ENCODE measurements at places on chromosomes 12 and 14.

- no peak for DNase-seq
Measured at GRCh38 chr12:94602024-94602423, 48.3 kb downstream of the TMCC3 start.

- DNase-seq: no peak
Measured at GRCh38 chr14:104573930-104574329, 5.6 kb upstream of the C14orf180 start.

DNA sequence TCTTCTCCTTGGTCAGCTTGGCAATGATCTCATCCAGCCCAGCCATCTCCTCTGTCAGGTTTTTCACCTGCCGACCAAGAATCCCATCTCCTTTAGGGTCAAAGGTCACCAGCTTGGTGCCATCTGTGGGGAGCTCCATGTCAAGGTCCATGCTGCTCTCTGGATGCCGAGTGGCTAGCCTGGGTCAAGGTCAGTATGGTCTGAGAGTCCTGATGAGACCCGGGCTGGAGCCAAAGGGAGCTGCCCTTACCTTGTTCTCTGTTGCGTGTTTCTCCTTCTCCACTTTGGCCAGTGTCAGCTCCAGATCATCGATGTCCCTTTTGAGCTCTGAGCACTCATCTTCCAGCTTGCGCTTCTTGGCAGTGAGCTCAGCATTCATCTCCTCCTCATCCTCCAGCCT lies 11.8 kb downstream of the MYH7 start:
- DNase-seq: no peak

- no peak for DNase-seq
Measured at GRCh38 chr12:39581592-39581991, 38.0 kb downstream of the ABCD2 start.

- no peak for DNase-seq
Measured at GRCh38 chr14:90649557-90650135, 166.6 kb downstream of the TTC7B start.

GRCh38 chr14:21066882-21067502 lies 3.1 kb upstream of the ARHGEF40 start:
- no peak for DNase-seq

- peak; percentile 80 for DNase-seq
Measured at GRCh38 chr14:64293976-64294671, at the start of gene ESR2. TSS of gene ESR2 (minus strand) at chr14:64294371. CDS start at chr14:64282985, 11,386 bp downstream.

DNA sequence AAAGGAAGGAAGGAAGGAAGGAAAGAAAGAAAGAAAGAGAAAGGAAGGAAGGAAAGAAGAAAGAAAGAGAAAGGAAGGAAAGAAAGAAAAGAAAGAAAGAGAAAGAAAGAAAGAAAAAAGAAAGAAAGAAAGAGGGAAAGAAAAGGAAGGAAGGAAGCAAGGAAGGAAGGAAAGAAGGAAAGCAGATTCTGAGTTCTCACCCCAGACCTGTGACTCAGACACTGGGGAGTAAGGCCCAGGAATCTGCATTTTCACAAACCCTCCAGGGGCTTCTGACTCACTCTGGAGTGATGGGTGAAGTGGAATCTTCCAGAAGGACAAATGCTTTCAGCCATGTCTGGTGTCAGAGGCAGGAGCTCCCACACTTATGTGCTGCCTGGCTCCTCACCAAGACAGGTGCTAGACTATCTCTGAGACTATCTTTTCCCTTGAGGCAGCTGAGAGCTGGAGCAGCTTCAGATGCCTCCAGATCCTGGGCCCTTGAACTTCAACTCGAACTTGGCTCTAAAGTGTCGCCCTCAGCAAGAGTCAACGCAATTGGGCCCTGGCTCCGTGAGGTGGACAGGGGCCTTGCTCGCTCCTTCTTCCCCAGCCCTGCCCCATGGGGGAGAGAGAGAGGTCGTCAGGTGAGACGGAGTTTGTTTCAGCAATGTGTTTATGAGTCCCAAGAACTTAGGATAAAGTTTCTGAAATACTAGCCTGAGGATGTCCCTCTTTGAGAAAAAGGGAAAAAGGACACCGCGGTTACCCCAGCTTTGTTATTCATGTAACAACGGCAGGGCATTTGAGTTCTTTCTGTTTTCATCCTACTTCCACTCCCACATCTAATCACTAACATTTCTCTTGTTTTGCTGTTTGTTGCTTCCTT lies 19.8 kb upstream of the SCARB1 start:
- DNase-seq: peak; percentile 72

DNA sequence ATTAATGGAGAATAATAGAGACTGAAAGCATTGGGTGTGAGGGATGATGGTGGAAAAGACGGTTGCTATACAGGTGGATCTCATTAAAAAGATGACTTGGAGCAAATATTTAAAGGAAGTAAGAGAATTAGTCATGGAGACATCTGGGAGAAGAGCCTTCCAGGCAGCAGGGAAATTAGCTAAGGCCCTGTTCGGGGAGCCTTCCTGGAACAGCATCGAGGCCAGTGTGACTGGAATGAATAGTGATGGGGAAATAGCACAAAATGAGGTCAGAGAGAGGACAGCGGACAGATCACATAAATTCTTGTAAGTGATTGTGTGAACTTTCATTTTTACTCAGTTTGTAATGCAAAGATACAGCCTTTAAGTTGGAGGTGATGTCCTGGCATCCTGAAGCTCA lies 842.3 kb downstream of the SLC6A15 start:
- no peak for DNase-seq

DNA sequence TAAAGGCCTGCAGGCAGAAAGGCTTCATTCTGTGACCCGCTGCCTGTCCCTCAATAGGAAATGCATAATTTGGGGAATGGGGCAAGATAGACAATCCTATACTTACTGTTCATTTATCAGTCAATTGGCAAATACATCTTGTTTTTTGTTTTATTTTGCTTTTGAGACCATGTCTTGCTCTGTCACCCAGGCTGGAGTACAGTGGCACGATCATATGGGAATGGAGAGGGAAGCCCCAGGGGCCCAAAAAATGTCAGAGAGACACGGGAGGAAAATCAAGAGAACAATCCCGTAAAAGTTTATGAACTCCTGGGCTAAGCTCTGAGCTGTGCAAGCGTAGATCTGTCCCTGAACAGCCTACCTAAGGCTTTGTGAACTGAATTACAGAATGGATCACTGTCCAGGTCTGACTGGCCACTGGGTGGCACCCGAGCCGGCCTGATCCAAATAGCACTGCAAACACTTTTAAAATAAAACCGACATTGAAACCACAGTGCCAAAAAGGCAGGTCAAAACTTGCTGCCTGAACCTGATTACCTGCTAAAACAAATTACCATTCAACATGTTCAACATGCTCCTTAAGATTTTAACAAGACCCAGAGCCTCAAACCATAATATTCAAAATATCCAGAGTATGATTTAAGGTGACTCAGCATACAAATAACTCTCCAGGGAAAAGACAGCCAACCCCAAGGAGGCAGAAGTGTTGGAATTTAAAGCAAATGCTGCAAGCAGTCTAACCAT lies 11.8 kb downstream of the COPS7A start:
- peak; percentile 86 for DNase-seq

GRCh38 chr12:108325018-108325358 lies 14.1 kb downstream of the CMKLR1 start:
- DNase-seq: no peak

- no peak for DNase-seq
Measured at GRCh38 chr14:23326491-23327332, 5.5 kb downstream of the PABPN1 start.

GRCh38 chr12:128554546-128555304 lies 269.0 kb downstream of the SLC15A4 start:
- no peak for DNase-seq

- no peak for DNase-seq
Measured at GRCh38 chr14:37669242-37669641, 73.8 kb downstream of the TTC6 start.

DNA sequence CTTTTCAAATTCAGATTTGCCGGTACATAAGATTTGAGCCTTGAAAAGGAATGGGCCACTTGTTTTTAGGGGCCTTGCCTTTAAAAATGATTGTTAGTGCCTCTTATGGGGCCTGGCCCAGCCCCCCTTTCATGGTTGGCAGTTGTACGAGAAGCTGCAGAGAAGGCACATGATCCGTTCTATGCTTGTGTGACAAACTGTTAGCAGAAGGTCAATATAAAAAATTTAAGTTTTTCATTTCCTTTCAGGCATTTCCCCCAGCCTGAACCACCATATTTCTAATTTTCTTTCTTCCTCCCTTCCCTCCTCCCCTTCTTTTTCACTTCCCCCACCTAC lies 119.1 kb downstream of the PLXNC1 start:
- DNase-seq: peak; percentile 22

GRCh38 chr12:9253464-9253863 lies 45.3 kb upstream of the PZP start:
- peak; percentile 57 for DNase-seq

GRCh38 chr12:118120579-118121363 lies 15.2 kb upstream of the PEBP1 start:
- peak; percentile 98 for DNase-seq

DNA sequence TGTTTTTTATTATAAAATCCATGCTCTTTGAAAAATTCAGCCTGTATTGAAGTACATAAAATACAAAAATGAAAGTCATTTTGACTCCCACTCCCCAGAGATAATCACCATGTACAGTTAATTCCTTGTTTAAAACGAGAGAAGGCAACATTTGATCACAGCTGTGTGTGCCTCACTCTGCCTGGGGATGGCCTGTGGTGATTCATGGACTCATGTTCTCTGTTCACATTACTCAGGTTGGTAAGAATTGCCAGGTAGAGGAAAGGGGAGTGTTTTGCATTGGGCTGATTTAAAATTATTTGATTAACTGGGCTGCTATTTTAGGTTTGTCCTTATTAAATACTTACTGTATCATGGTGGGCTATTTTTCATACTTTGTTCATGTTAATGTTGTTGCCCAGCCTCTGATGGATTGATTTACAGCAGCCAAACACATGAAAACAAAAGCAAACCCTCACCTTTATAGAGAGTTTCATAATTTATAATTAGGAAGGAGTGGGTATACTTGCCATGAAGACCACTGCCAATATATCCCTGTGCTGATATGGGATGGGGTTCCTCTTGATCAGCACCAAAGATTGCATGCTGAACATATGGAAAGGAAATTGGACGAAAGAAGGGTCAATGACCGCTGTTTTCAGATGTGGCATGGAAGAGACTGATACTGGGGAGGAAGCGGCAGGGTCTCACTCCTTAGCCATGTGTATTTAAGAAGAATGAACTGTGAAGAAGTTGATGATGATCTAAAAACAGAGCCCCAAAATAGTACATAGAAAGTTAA lies 3.0 kb downstream of the ZBTB1 start:
- DNase-seq: no peak

GRCh38 chr14:58171090-58171489 lies 19.1 kb upstream of the ARMH4 start:
- peak; percentile 96 for DNase-seq

- no peak for DNase-seq
Measured at GRCh38 chr12:55039395-55040354, 19.9 kb downstream of the NEUROD4 start.

DNA sequence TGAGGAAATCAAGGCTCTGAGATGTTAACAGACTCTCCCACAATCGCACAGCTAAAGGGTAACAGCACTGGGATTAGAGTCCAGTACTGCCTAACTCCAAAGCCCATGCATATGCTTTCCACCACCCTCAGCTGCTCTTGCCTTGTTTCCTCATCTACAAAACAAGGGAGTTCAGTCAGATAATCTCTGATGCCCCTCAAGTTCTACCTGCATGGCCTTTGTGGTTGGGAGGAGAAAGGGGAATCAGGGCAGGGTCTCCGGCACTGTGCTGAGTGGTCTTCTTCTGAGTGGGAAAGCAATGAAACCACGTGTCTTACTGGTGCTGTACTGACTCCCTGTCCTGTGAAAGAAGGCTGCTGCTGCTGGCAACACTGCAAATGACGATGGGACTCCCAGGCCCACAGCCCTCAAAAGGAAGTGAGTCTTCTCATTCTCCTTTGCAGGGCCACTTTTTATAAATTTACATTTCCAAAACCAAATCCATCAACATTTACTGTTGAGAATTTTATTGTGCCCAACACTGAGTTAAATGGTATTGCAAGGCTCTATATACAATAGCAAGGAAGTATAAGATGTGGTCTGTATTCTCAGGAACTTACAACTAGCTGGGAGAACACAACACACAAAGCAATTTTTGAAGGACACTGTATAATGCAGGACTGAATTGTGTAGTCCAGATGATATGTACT lies 19.7 kb upstream of the DUSP16 start:
- no peak for DNase-seq

DNA sequence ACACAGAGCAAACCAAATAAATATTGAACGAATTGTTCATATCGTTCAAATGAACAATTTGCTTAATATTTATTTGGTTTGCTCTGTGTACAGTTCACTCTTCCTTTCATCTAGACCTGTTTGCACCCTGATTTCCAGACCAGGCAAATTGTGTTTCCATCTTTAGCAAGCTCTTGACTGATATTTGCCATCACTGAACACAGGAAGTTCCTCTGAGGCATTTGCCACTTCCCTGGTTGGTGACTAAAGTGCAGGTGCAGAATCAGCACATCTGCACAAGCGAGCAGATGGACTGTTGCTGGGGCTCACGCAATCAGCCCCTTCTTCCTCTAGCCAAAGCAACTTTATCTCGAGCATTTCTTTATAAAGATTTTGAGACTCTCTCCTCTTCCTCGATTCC lies 112.9 kb downstream of the DAAM1 start:
- DNase-seq: no peak

GRCh38 chr14:104569435-104569834 lies 10.1 kb upstream of the C14orf180 start:
- no peak for DNase-seq

- DNase-seq: no peak
Measured at GRCh38 chr14:102870994-102871831, 51.2 kb upstream of the AMN start.

- DNase-seq: peak; percentile 80
Measured at GRCh38 chr12:18320036-18320617, 58.8 kb downstream of the PIK3C2G start.

- DNase-seq: no peak
Measured at GRCh38 chr14:64658201-64658600, 46.0 kb upstream of the PLEKHG3 start.

DNA sequence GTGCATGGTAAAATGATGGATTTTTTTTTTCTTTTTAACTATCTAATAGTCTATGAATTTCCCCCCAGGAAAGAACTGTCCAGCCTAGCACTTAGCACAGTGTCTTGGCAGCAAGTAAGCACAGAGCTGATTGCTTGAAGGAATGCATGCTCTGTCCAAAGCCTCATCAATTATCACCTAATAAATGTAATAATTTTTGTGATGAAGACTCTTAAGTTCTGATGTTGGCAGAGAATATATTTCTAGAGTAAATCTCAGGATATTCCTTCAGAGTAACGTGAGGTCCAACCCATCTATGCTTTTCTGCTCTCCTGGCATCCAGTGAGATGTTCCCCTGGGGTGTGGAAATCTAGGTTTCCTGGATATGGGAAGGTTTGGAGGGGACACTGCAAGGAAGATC lies 152.4 kb downstream of the TMX1 start:
- DNase-seq: no peak

- DNase-seq: no peak
Measured at GRCh38 chr14:61560323-61560722, 135.0 kb upstream of the HIF1A start.

GRCh38 chr12:124631681-124632256 lies 64.4 kb upstream of the NCOR2 start:
- no peak for DNase-seq

GRCh38 chr12:5808981-5809380 lies 136.1 kb downstream of the ANO2 start:
- no peak for DNase-seq

Measured in endodermal cell (in vitro differentiated cells).